ENCODE measurements at places on chromosomes 5 and 9.
A peak's percentile ranks its signal among the peaks of the same experiment; 100 is the strongest.

GRCh38 chr5:10243660-10244240 is 5.9 kb downstream of the ATPSCKMT start:
- no peak overlapping the region for H3K27ac ChIP-seq
- H3K27me3 ChIP-seq, result no peaks in the 10 kb centered on the region
- peaks cover 6% of the 10 kb centered on the region for H3K4me1 ChIP-seq

DNA sequence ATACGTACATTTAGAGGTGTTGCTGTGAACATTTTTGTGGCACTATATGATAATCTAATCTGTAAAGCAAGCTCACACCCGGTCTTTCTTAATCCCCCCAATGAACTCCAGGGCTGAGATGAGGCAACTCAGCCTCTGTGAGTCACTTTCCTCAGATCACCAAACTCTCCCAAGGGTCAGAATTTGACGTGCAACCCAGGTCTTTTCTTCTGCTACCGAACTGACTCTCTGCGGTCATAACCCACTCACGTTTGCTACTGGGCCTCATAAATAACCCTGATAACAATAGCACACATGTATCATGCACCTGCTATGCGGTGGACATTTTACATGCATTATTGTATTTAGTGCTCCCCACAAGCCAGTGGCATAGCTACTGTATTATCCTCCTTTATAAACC is 153.1 kb downstream of the DROSHA start:
- H3K4me3 ChIP-seq, result no peak overlapping the region
- no peaks in the 10 kb centered on the region for H3K36me3 ChIP-seq
- no peak for DNase-seq

GRCh38 chr9:75242426-75242825 is 154.1 kb downstream of the OSTF1 start:
- no peaks in the 10 kb centered on the region for H3K27me3 ChIP-seq

- H3K27ac ChIP-seq, result peak overlapping the region; percentile 100
- H3K36me3 ChIP-seq, result no peaks in the 10 kb centered on the region
- no peaks in the 10 kb centered on the region for H3K27me3 ChIP-seq
- no peak for DNase-seq
- peak overlapping the region; percentile 90 for H3K4me3 ChIP-seq
- H3K4me1 ChIP-seq, result peaks cover 35% of the 10 kb centered on the region
Observed at GRCh38 chr5:56817263-56818014, 2.1 kb downstream of the MAP3K1 start.

- H3K4me3 ChIP-seq, result peak overlapping the region; percentile 31
- H3K27ac ChIP-seq, result peak overlapping the region; percentile 95
- H3K36me3 ChIP-seq, result no peaks in the 10 kb centered on the region
- peak; percentile 60 for DNase-seq
- H3K27me3 ChIP-seq, result no peaks in the 10 kb centered on the region
Observed at GRCh38 chr9:124941679-124942561, 1.0 kb upstream of the GOLGA1 start.

DNA sequence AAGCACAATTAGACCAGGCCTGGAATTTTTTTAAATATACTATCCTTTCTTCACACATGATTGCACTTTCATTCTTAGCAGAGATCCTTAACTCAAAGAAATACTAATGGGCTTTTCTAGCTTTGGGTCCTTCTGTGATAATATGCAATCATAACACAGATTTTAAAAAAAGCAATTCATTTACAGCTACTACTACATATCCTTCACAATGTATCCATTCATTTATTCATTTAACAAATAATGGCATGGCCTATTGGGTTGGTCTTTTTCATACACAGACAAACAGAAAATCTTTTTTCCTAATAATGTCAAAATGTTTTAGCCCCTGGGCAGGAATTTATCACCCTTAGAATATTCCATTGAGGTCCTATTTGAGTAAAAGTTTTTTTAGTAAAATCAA is 47.0 kb downstream of the SAXO1 start:
- no peak overlapping the region for H3K4me3 ChIP-seq
- no peak overlapping the region for H3K27ac ChIP-seq

DNA sequence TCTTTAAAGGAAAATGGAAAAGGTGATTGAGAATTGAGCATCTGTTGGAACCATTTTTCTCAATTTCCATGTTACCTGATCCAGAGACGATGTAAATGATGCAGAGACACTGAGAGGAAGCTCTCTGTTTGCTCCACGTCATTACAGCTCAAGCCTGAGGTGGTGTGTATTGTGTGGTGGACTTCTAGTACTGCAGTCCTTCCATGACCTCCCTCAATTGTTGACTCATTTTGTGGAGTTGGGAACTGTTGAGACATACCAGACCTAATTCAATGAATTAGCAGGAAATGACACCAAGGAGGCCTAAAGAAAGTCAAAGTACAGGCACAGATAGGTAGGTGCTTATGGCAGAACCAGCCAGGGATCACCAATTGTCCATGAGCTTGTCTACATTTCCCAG is 15.6 kb upstream of the LVRN start:
- no peaks in the 10 kb centered on the region for H3K36me3 ChIP-seq
- no peaks in the 10 kb centered on the region for H3K27me3 ChIP-seq
- no peaks in the 10 kb centered on the region for H3K4me1 ChIP-seq
- no peak for DNase-seq
- no peak overlapping the region for H3K4me3 ChIP-seq

- no peak for DNase-seq
- H3K27me3 ChIP-seq, result no peaks in the 10 kb centered on the region
- no peak overlapping the region for H3K27ac ChIP-seq
- H3K36me3 ChIP-seq, result no peaks in the 10 kb centered on the region
Observed at GRCh38 chr5:133274597-133274935, 222.8 kb downstream of the HSPA4 start.

DNA sequence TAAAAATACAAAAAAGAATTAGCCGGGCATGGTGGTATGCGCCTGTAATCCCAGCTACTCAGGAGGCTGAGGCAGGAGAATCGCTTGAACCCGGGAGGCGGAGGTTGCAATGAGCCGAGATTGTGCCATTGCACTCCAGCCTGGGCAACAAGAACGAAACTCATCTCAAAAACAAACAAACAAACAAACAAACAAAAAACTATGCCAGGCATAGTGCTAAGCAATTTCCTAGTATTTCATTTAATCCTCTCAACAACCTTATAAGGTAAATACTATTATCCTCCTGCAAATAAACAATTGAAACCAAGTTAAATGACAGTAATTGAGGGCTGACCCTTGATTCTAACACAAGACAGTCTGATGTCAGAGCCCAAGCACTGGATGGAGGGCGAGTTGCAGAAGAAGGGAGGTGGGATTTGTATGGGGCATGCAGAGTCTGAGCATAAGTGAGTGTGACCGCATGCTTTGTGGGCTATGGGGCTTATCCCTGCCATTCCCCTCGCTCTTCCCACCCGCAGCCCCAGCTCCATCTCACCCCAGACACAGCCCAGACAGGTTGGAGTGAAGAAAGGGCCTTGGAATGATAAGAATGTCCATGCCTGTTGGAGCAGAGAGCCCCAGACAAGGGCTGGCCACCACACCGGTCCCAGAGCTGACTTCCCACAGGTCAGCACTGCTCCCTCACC is 24.3 kb upstream of the RPS14 start:
- no peak overlapping the region for H3K27ac ChIP-seq
- DNase-seq, result no peak
- H3K36me3 ChIP-seq, result no peaks in the 10 kb centered on the region
- H3K27me3 ChIP-seq, result no peaks in the 10 kb centered on the region

DNA sequence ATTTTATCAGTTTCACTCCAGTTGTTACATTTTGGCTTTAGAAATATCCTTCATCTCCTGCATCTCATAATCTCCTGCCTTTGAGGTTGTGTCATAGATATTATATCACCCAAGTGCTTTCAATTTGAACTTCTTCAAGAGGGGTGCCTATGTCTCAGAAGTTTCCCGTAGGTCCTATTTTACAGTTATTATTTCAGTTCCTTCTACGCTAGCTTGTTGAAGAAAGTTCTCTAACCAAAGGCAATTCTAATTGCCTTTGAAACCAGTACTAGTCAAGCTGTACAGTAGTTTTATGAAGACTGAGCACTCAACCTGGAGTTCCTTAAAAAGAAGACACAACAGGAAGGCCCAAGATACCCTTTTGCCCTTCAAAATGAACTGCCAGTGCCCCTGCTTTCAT is 116.4 kb downstream of the ZCCHC7 start:
- H3K4me3 ChIP-seq, result no peak overlapping the region
- H3K27me3 ChIP-seq, result no peaks in the 10 kb centered on the region
- H3K4me1 ChIP-seq, result peaks cover 2% of the 10 kb centered on the region
- DNase-seq, result no peak
- no peak overlapping the region for H3K27ac ChIP-seq
- no peaks in the 10 kb centered on the region for H3K36me3 ChIP-seq

- no peak for DNase-seq
- H3K4me3 ChIP-seq, result no peak overlapping the region
- no peak overlapping the region for H3K27ac ChIP-seq
- no peaks in the 10 kb centered on the region for H3K36me3 ChIP-seq
- H3K27me3 ChIP-seq, result no peaks in the 10 kb centered on the region
- no peaks in the 10 kb centered on the region for H3K4me1 ChIP-seq
Observed at GRCh38 chr9:16986556-16986955, 116.1 kb upstream of the BNC2 start.

GRCh38 chr5:133244242-133244641 is 192.4 kb downstream of the HSPA4 start:
- no peak overlapping the region for H3K4me3 ChIP-seq
- H3K4me1 ChIP-seq, result no peaks in the 10 kb centered on the region
- no peaks in the 10 kb centered on the region for H3K27me3 ChIP-seq
- H3K27ac ChIP-seq, result no peak overlapping the region

DNA sequence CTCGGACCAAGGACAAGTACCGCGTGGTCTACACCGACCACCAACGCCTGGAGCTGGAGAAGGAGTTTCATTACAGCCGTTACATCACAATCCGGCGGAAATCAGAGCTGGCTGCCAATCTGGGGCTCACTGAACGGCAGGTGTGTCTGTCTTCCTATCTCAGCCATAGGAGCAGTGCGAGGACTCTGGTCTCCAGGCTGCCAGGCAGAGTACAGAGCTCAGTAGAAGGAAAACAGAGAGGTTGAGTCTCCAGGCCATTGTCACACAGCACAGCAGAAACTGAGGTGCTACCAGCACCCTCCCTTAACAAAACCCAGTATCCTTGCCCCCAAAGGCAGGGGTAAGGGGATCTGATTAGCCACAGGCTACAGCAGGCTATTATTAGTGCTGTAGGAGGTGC is 7.1 kb upstream of the SLC6A7 start:
- H3K27me3 ChIP-seq, result no peaks in the 10 kb centered on the region
- no peak overlapping the region for H3K27ac ChIP-seq
- no peaks in the 10 kb centered on the region for H3K36me3 ChIP-seq
- peaks cover 8% of the 10 kb centered on the region for H3K4me1 ChIP-seq

GRCh38 chr9:79613145-79613544 is 41.4 kb downstream of the TLE4 start:
- H3K4me3 ChIP-seq, result no peak overlapping the region
- no peaks in the 10 kb centered on the region for H3K36me3 ChIP-seq
- DNase-seq, result no peak
- H3K4me1 ChIP-seq, result peaks cover 21% of the 10 kb centered on the region
- no peak overlapping the region for H3K27ac ChIP-seq
- no peaks in the 10 kb centered on the region for H3K27me3 ChIP-seq

GRCh38 chr9:10651012-10651411 is 38.2 kb upstream of the PTPRD start:
- no peak overlapping the region for H3K4me3 ChIP-seq
- H3K27ac ChIP-seq, result no peak overlapping the region
- H3K4me1 ChIP-seq, result no peaks in the 10 kb centered on the region
- no peaks in the 10 kb centered on the region for H3K27me3 ChIP-seq

DNA sequence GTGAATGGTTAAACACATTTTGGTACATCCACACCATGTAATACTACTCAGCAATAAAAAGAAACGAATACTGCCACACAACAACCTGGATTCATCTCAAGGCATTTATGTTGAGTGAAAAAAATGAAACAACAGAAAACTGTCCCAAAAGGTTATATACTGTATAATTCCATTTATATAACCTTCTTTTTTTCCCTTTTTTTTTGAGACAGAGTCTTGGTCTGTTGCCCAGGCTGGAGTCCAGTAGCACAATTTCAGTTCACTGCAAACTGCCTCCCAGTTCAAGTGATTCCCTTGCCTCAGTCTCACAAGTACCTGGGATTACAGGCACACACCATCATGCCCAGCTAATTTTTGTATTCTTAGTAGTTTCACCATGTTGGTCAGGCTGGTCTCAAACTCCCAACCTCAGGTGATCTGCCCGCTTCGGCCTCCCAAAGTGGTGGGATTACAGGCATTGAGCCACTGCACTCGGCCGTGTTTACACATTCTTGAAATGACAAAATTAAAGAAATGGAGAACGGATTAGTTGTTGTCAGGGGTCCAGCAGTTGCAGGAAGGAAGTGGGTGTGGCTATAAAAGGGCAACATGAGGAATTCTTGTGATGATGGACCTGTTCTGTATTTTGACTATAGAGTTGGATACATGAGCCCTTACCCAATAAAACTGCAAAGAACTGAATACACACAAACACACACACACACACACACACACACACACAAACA is 17.4 kb downstream of the PPP6C start:
- no peak overlapping the region for H3K27ac ChIP-seq
- no peak for DNase-seq
- peaks cover 3% of the 10 kb centered on the region for H3K36me3 ChIP-seq
- H3K27me3 ChIP-seq, result no peaks in the 10 kb centered on the region
- H3K4me1 ChIP-seq, result peaks cover 14% of the 10 kb centered on the region

DNA sequence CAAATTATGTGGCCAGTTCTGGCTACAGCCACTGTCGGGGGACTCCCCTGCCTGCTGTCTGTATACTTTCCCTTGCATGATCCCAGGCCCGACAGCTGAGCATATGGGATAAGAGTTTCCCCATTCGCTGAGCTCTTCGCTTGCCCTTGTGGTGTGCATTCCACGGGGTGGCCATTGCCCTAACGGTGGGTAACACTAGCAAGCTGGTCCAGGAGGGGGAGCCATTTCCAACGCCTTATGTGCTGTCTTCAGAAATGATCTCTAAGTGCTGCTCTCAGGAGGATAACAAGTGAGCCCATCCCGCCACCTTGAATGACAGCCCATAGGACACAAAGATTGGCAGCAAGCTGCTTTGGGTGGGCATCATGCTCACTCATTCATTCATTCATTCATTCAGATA is 190.9 kb downstream of the FSTL4 start:
- no peak overlapping the region for H3K27ac ChIP-seq
- no peak overlapping the region for H3K4me3 ChIP-seq
- H3K36me3 ChIP-seq, result no peaks in the 10 kb centered on the region
- H3K4me1 ChIP-seq, result peaks cover 4% of the 10 kb centered on the region

- no peak for DNase-seq
- no peak overlapping the region for H3K27ac ChIP-seq
- peaks cover 6% of the 10 kb centered on the region for H3K4me1 ChIP-seq
- H3K27me3 ChIP-seq, result no peaks in the 10 kb centered on the region
- no peaks in the 10 kb centered on the region for H3K36me3 ChIP-seq
Observed at GRCh38 chr9:126342621-126343031, 16.0 kb downstream of the MVB12B start.

DNA sequence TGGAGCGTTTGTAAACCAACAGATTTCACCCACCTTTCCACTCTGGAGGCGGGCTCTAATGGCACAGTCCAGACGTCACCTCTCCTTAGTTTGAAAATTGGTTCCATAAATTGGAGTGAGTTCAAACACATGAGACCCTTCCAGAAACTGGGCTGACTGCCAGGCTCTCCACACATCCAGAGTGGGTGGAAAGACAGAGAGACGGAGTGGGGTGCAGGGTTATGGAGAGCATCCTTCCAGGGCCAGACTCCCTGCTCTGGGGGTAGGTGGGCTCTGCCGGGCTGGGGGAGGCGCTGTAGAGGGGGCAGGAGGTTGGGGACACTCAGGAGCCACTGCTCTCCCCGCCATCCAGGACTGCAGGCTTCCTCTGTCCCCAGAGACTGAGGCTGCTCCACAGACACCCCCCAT is 104.7 kb upstream of the PHYKPL start:
- DNase-seq, result peak; percentile 11
- H3K27me3 ChIP-seq, result peaks cover 5% of the 10 kb centered on the region
- H3K27ac ChIP-seq, result no peak overlapping the region
- H3K4me1 ChIP-seq, result no peaks in the 10 kb centered on the region
